Liver (tissue), 10 donors: ENCODE measurements at places on chromosomes 4 and X. TPM values are rescaled to one million over a fixed set of nuclear protein-coding genes. Genes with fewer than 3 reads are reported as not detected.

CXXC4 gene
- total RNA-seq, result 1.1 TPM

TLR3 gene
- total RNA-seq, result 4.3 TPM

RGS12 gene
- 8.5 TPM for total RNA-seq

NOX1 gene
- not detected for total RNA-seq

TBC1D9 gene
- total RNA-seq, result 7.7 TPM

IL21 gene
- not detected for total RNA-seq

DCAF8L2 gene
- total RNA-seq, result not detected

GRSF1 gene
- 22.5 TPM for total RNA-seq

LUZP4 gene
- not detected for total RNA-seq

SMARCA5 gene
- 17.2 TPM for total RNA-seq

GPRIN3 gene
- total RNA-seq, result 1.4 TPM

PWWP3B gene
- total RNA-seq, result 1.8 TPM

ETNPPL gene
- total RNA-seq, result 2.5 TPM

BBS12 gene
- 1.0 TPM for total RNA-seq

USP17L11 gene
- not detected for total RNA-seq

MAGEA8 gene
- not detected for total RNA-seq

NRK gene
- total RNA-seq, result 0.08 TPM

SPANXN4 gene
- not detected for total RNA-seq

HSFX3 gene
- not detected for total RNA-seq

- no peak for DNase-seq
These were observed 3.0 kb downstream of the FBXL5 start for GRCh38 chr4:15652191-15652590.

- DNase-seq, result no peak
These were observed 34.8 kb downstream of the F11 start for GRCh38 chr4:186300659-186301390.

DNA sequence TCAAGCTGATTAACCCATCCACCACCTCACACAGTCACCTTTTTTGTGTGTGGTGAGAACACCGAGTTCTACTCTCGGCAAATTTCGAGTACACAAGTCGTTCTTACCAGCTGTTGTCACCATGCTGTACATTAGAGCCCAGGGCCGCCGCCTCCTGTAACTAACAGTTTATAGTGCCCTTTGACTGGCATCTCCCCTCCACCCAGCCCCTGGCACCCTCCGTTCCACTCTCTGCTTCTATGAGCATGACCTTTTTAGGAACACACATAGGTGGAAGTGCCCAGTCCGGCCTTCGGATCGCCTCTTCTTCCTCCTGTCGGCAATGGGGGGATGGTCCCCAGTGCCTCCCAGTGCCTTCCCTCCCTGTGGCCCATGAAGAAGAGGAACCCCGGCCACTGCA lies 141.4 kb downstream of the STK32B start:
- DNase-seq, result no peak

DNA sequence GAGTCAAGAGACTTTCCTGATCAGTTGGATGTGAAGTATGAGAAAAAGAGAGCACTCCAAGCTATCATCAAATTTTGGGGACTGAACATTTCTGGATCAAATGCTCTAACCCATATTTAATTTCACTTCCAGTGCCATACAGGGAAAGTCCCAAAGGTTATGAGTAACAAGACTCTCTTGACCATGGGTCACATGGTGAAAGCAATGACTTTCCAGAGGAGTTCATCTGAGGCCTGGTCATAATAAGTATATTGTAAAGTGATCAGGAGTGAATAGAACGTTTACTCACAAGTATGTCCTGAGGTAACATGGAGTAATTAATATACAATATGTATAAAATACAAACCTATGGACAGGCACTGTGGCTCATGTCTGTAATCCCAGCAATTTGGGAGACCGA lies 40.7 kb upstream of the ARMCX5 start:
- no peak for DNase-seq

DNA sequence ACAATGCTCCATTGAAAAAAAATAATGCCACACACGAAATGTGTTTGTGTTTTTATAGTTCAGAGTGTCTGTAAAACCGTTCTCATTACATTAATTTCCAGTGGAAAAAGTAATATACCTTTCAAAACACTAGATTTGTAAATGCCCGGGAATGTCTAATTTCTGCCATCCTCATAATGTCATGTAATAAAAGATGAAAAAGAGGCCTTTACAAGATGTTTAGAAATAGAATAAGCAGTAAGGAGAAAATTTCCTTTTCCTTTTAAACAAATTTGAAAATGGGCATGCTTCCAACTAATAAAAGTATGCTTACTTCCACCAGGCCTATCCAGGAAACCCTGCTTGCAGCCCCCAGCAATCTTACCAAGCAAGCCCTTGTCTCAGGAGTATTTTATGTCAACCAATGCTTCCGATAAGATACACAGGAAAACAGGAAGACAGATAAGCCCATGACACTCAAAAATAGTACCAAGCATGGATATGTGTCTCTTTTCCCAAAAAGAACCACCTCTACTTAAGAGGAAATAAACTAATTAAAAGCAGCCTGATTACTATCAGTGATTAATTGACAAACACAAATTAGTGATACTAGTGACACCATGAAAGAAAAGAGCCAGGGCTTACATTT lies 894.7 kb upstream of the INTU start:
- DNase-seq, result no peak

DNA sequence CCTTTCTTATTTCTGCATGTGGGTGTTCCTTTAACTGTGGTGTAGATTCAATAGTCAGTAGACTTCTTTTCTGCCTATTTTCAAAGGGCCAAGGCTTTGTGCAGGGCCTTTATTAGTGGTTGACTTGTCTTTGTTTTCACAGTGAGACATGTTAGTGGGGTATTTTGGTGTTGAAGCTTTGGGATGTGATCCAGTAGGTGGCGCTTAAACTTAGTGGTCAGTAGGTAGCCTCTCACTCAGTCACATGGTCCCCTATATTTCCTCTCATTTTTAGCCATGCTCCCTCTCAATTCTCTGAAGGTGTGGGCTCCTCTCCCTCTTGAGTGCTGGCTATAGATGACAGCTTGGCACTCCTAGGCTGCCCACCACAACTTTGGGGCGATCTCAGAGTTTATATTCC lies 23.4 kb upstream of the SLC10A7 start:
- DNase-seq, result no peak

DNA sequence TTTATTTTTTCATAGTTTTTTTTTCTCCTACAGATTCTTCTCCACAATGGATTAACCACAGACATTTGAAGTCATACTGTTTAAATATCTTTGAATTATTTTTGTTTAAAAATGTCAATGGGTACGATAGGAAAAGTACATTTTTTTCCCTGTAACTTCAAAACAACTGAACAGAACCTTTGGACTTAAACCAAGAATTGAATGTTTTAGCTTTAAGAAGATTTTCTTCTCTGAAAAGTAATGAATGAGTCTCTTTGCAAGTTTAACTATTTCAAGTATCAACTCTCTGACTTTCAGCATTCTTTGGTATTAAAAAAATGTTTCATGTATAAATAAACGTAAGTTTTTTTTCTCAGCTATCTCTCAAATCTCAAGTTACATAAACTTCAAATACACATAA lies 364.3 kb downstream of the FBXO8 start:
- no peak for DNase-seq

GRCh38 chrX:13162772-13163410 lies 118.5 kb upstream of the FAM9C start:
- DNase-seq, result no peak

DNA sequence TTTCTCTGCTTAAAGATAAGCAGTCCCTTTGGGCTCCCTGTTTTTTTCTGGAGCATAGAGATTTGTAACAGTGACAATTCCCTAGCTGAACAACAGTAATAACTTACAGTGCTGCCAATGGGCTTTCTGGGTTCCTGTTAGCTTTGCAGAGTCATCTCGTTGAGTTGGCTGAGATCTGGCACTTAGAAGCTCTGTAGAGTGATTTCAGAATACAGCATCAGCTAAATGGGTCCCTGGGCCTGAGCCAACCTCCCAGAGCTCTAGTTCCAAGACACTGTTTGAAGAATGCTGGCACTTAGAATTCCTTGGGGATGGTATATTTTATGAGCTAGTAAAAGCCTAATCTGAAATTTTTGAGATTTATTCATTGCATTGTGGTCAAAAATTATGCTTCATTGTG lies 43.5 kb upstream of the SERTM2 start:
- DNase-seq, result no peak

GRCh38 chrX:39928704-39929378 lies 168.9 kb downstream of the BCOR start:
- no peak for DNase-seq

DNA sequence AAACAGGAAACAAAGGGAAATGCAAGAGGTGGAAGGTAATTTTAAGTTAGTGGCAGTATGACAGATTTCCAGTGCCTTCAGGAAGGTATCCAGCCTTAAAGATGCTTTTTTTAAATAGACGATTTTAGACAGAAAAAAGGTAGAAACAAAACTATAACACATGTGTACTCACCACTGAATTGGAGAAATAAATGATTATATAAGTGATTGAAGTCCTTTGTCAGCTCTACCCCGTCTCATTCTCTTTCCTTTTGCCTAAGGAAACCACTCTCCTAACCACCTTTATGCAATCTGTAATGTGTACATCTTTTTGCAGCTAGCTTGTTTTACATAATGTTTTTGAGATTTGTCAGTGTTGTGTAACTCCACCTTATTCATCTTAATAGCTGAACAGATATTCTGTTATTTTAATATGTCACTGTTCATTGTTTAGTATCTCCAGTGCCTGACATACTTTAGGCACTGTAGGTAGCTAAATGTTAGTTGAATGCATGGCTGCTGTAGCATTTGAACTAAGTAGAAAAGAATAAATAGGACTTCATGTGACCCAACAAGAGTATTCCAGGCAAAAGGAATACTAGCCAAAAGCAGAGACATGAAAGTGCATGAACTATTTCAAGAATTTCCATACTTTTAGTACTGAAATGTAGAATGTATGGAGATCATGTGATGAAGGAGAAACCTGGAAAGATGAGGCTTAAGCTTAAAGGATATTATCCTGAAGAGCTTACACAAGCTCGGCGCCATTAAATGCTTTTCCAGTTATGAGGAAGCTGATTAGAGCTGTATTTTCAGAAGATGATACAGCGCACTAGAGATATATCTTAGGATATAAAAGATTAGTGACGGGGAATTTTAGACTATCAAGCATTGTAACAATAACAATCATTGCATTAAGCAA lies 865 bp downstream of the FAM200B start:
- DNase-seq, result no peak

- DNase-seq, result no peak
These were observed 31.8 kb downstream of the PLAC1 start for GRCh38 chrX:134626434-134626833.

GRCh38 chr4:177127658-177128057 lies 182.0 kb upstream of the NEIL3 start:
- DNase-seq, result no peak

- DNase-seq, result no peak
These were observed 103.8 kb upstream of the QRFPR start for GRCh38 chr4:121484633-121485032.

GRCh38 chrX:44506678-44507077 lies 36.0 kb downstream of the FUNDC1 start:
- DNase-seq, result no peak

- no peak for DNase-seq
These were observed 197.5 kb downstream of the CCNG2 start for GRCh38 chr4:77354550-77354949.

GRCh38 chr4:81346719-81347118 lies 125.0 kb downstream of the RASGEF1B start:
- DNase-seq, result no peak

GRCh38 chrX:95675794-95676193 lies 1008.8 kb upstream of the DIAPH2 start:
- no peak for DNase-seq

DNA sequence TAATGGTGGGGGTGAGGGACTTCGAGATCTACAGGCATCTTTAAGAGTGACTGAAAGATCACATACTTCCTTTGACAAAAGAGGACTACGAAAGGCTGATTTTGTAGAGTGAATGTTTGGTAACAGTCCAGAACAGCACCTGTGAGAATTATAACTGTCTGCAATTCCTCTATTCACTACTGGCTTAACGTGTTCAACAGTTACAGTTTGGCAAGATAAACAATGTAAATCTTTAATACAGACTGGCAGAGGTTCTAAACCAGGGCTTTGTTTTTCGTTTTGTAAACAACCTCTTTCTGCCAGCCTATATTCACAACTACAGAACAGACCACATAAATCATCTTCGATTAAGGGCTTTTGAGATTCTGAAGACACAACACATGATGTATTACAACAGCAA lies 66.9 kb downstream of the NCAPG start:
- DNase-seq, result no peak

GRCh38 chrX:55072286-55072685 lies 2.5 kb upstream of the PAGE2B start:
- no peak for DNase-seq

DNA sequence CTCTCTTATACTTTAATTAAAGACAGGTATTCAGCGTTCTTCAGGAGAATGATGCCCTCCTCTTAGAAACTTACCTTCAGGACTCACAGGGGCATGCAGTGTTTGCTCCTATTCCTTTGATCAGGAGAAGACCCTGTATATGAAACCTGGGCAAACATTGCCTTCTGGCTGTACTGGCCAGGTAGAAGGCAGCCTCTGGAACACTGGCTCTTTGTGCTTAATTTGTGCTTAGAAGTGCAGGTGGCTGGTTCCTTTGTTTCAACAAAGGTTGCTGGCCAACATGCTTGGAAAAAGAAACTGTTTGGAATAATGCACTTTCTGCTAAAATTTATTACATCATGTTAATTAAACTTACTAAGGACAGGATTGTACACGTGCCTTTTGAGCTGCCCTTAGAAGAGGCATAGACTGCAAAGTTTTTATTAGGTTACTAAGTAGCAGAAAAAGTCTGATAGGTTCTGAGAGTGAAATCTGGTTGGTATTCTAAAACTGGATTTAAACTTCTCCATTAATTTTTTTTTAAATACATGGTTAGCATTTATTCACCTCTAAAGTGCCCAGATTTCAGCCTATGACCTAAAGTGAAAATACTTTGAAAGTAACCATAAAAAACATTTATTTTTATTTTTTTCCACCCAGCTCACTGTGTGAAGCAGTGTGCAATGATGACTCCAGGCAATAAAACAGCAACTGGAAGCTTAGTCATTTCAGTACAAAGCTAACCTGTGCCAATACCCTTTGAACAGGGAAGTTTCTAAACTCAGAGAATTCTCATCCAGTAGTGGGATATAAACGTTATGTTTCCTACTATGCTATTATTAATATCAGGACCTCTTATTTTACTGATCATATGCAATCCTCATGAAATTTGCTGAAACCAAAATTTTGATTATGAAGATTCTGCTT lies 11.3 kb downstream of the RASSF6 start:
- DNase-seq, result no peak

DNA sequence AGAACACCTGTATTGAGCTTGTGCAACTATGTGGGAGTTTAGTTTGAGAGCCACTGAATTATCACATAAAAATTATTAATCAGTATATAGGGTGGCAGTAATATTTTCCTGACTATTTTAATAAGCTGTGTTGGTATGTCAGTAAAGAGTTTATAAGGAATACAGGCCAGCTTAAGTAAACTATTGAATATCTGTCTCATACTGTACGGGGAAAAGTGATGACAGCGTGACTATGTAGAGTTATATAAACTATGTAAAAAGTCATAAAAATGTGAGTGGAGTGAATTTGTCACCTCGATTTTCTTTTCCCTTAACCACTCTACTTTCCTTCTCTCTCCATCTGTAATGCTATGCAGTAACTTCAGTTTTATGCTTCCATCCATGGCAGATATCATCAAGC lies 250.2 kb downstream of the BMPR1B start:
- DNase-seq, result no peak
